ENCODE measurements at places on chromosomes 1 and 21.
A peak's percentile ranks its signal among the peaks of the same experiment; 100 is the strongest.

- DNase-seq = no peak
Measured at GRCh38 chr1:193083365-193084088, 21.7 kb downstream of the GLRX2 start.

DNA sequence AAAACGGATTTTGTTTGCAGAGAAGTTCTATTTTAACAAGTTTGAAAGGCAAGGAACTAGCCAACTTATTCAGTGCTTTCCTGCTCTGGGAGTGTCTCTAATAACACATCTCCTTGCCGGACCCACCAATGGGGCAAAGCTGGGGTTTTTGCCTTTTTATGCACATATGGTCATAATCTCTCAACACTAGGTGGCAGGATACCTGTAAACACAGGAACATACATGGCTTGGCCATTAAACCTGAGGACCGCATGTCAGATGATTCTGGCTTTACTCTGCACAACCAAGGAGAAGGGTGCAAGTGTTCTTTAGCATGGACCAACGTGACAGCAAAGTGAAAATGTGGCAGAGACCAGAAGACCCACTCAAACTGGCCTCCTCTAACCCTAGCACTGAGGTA is 4.9 kb downstream of the TMEM9 start:
- peak; percentile 57 for DNase-seq

DNA sequence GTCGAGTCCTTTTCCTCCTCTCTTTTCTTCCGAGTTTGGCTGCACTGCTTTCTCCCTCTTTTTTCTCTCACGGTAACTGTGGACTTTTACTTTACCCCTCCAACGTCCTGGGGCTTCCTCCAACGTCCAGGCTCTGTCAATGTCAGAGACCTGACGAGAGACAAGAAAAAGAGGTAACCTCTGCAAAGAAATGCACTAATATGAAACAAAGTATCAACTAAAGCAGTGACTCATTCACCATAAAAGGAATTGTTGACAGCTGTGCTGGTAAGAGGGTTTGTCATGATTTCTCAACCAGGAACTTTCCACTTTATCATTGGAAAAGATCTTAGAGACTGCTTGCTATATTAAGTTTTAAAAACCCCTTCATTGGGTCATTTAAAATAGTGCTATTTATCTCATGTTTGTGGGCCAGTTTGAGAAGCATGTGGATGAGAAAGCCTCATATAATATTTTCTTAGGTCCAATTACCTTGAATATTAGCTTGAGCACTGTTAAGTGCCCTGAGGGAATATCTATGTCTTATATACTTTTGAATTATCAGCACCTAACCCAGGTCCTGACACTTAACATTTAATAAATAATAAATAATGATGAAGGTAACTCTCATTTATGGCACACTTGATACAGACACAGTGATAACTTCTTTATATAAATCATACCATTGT is at the start of gene GBP2:
TSS of gene GBP2 (minus strand) at position 202 of the 668 bp plus-strand sequence. CDS start 4,148 bp downstream, outside the sequence.
- DNase-seq = no peak

DNA sequence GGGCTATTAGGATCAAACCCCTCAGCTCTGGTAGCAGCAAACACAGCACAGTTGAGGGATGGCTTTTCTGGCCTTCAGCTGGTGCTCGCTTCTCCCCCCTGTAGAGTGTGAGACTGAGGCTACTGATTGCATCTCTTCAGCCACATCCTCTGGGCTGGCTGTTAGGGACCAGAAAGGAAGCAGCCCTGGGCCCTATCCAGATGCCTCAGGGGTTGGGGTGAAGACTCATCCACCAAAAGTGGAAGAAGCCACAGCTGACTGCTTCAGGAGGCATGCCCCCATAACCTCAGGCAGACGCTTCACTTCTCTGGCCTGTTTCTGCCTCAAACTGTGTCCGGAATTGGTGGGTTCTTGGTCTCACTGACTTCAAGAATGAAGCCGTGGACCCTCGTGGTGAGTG is 6.2 kb upstream of the TMEM200B start:
- no peak for DNase-seq

DNA sequence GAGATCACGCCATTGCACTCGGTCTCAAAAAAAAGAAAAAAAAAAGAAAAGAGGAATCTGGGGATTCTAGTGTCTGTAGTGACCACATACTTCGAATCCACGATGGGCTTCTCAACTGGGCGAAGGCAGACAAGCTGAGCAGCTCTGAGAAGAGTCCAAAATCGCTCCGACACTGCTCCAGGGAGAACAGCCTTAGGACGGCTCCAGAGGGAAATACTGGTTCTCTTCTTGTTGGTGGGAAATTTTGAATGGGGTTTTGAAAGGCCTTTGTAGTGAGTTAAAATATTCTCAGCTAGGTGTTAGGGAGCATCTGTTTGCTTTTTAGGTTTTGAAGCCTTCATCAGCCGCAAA is 18.3 kb upstream of the HJV start:
- no peak for DNase-seq

GRCh38 chr1:174023440-174023839 is 1.3 kb upstream of the RC3H1 start:
- peak; percentile 10 for DNase-seq

DNA sequence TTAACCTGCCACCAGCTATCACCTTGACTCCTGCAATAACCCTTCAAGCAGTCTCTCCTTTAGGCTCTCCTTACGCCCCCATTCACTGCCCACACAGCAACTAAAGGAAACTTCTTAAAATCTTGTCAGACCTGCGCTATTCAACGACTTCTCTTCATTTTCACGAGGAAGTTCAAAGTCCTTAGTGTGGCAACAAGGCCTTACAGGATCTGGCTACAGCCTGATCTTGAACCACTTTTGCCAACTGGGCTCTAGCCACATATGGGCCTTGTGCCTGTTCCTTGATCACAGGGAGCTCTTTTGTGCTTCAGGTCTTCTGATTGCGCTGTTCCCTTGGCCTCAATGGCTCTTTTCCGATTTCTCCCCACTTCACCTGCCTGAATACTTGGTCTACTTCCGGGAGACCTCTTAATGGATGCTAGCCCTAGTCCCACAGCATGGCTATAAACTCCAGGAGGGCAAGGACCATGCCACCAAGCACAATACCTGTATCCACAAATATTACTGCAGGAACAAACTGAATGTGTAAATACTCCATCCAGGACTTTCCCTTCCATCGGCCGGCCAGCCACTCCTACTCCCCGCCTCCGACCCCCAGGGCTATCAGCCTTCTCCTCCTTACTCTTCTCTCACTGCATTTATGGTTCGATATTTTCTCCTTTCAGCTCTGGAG is 2.3 kb upstream of the CTNNBIP1 start:
- DNase-seq = no peak

GRCh38 chr1:222021129-222021528 is 279.2 kb upstream of the DUSP10 start:
- no peak for DNase-seq

GRCh38 chr21:28822486-28823335 is 170.0 kb downstream of the LTN1 start:
- DNase-seq = no peak

DNA sequence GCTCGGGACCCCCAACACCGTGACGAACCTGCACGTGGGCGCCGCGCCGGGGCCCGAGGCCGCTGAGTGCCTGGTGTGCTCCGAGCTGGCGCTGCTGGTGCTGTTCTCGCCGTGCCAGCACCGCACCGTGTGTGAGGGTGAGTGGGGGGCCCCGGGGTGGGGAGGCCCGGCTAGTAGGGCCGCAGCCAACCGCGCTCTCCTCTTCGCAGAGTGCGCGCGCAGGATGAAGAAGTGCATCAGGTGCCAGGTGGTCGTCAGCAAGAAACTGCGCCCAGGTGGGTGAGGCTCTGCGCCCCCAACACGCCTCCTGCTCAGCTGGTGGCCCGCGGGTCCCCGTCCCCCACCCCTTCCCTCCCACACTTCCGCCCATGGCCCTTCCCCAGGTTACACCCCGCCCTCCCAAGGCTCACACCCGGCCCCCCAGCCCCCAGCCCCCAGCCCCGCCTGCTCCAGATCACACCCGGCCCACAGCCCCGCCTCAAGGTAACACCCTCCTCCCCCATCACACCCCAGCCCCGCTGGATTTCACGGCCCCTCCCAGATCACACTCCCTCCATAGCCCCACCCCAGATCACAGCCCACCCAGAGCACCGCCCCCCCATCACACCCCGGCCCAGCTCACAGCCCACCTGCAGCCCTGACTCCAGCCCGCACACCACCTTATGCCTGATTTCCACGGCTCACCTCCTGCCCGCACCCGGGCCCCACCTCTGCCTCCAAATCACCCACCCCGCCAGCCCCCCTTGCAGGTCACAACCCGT is 2.4 kb upstream of the MMP23B start:
- no peak for DNase-seq
